ENCODE measurements at places on chromosomes 7 and 10.

DNA sequence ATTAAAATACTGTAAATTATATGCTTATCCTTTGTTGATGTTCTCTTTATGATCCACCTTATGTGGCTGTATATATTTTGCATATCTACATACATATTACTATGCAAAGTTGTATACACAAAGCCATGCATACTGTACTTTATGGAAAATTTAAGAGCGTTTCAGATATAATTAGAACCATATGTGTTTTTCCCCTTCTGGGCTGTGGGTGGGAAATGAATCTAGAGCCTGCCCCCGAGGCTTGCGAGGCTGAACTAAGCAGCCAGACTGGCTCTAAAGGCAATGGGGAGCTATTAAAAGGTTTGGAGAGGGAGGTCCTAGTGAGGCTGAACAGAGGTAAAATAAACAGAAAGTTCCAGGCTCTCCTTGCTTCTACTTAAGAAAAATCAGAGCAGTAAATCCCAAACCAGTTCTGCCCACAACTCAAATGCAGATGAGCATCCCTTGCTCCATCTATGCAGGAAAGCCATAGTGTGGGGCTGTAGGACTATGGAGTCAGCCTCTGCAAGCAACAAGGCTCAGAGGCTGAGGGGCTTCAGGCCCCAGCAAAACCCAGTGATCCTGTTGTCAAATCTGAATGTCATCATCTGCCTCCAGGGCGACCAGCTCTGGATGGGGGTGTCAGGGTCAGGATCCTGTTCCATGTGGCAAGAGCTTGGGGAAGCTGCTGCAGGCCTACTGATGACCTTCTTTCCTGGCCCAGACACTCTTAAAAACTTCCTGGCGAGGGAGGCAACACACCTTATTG, 14.1 kb upstream of the DDIT4 start:
- peak overlapping the region; percentile 79 for H3K4me3 ChIP-seq
- H3K4me1 ChIP-seq = peaks cover 55% of the 10 kb centered on the region
- no peaks in the 10 kb centered on the region for H3K27me3 ChIP-seq
- peak overlapping the region; percentile 56 for H3K27ac ChIP-seq

- no peak overlapping the region for H3K27ac ChIP-seq
- peaks cover 4% of the 10 kb centered on the region for H3K27me3 ChIP-seq
- no peak for DNase-seq
- H3K36me3 ChIP-seq = no peaks in the 10 kb centered on the region
- H3K4me1 ChIP-seq = no peaks in the 10 kb centered on the region
These were observed 94.1 kb downstream of the TCF7L2 start for GRCh38 chr10:113044016-113044755.

- no peak overlapping the region for H3K4me3 ChIP-seq
- peaks cover 4% of the 10 kb centered on the region for H3K4me1 ChIP-seq
- H3K36me3 ChIP-seq = peaks cover 17% of the 10 kb centered on the region
- DNase-seq = no peak
- no peaks in the 10 kb centered on the region for H3K27me3 ChIP-seq
These were observed 179.9 kb downstream of the SFMBT2 start for GRCh38 chr10:7230951-7231350.

DNA sequence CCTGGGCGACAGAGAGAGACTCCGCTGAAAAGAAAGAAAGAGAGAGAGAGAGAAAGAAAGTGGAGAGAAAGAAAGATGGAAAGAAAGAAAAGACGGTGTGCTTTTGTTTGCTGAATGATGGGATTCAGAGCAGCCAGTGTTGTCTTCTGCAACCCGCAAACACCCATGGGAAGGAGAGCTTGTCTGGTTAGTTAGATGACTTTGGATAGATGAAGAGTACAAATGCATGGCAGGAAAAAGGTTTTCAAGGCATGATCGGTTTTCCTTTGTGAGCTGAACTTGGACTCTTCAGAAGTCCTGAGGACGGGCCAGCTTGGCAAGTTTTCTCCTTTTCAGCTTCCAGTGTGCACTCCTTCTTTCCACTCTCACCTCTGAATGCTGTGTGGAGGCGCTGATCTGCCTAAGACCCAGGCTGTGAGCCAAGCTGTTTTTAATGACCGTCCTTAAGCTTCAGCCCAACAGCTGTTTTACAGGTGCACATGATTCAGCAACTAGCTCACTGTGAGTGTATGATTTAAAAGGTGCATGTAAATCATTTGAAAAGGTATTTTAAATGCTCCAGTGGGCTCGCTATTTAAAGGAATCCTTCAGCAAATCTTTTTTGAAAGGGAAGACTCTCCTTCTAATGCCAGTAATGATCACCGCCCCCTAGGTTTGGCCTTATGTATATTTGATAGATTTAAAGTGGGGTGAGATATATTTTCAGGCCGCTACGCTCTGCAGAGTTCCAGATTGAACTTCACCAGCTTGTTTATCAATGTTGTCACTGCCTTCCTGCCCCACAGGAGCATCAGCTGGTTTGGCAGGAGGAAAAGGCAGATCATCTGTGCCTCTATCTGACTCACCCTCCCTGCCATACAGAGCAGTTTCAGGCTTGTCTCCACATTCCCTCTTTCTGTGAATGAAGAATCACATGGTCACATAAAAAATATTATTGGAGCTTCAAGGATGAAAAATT, 115.0 kb downstream of the PLXDC2 start:
- no peak overlapping the region for H3K27ac ChIP-seq
- H3K36me3 ChIP-seq = no peaks in the 10 kb centered on the region
- no peaks in the 10 kb centered on the region for H3K27me3 ChIP-seq
- DNase-seq = no peak

- no peak for DNase-seq
- H3K4me1 ChIP-seq = peaks cover 18% of the 10 kb centered on the region
- H3K27me3 ChIP-seq = peaks cover 50% of the 10 kb centered on the region
These were observed 434.4 kb upstream of the MGMT start for GRCh38 chr10:129032372-129033313.

DNA sequence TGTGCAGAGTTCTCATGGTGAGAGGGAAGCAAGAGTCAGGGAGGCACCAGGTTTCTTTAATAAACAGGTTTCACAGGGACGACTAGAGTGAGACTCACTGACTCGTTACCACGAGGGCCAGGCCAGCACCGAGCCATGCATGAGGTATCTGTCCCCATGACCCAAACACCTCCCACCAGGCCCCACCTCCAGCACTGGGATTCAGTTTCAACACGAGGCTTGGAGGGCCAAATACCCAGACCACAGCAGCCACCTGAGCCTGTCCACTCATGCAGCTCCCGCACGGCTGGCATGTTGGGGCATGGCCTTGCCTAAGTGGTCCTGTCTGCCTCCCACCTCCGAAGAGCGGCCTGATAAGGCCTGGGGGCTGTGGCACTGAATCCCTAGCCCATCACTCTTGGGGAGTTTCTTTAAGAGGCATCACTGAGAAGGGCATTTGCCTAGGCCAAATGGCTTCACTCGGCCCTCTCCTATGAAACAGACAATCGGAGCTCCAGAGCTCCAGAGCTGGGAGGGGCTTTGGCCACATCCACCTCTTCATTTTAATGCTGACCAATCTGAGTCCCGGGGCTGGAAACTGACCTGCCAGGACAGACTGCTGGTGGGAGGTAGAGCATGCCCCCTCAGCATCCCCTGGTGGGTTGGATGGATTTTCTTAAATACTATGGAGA, 157.8 kb downstream of the DNAJB6 start:
- no peak overlapping the region for H3K27ac ChIP-seq
- H3K36me3 ChIP-seq = no peaks in the 10 kb centered on the region
- H3K4me3 ChIP-seq = no peak overlapping the region
- H3K27me3 ChIP-seq = peaks cover 10% of the 10 kb centered on the region

DNA sequence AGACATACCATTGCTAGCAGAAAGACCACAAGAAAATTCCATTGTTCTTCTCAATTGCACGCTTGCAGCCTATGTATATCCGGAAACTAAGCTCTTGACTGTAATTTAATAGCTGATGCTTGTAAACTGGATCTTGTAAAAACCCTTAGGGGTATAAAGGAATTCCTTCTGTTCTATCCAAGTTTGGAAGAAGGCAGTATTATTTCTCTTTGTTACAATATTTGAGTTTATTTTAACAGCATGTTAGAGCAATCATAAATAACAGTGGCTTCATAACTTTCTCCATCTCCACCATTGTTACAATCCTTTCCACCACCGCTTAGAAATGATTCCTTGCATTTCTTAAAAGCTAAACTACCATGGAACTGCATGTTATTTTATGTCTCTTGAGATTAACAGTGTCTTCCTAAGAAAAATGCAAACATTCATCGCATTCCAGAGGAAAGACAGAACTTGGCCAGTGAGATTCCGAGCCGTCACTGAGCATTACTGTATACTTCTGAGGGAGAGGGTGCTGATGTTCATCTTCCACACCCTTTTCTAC, 92.5 kb downstream of the TRIL start:
- no peak overlapping the region for H3K4me3 ChIP-seq
- no peak for DNase-seq

DNA sequence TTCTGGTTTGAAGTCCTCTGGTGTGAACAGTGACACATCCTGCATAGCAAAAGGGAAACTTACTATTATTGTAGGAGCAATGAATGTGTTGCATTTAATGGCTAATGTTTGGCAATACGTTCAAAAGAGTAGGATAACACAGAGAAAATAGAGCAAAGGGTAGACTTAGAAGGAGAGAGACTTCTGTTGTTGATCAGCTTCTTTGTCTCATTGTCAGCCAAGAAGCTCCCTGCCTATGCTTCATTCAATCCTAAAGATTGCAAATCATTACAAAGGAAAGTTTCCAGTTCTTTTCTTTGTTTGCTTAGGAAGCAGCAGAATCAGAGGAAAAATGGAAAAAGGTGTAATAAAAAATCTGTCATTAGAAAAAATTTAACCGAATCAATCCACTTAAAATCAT, 7.9 kb upstream of the TSPAN13 start:
- no peaks in the 10 kb centered on the region for H3K36me3 ChIP-seq
- no peaks in the 10 kb centered on the region for H3K27me3 ChIP-seq
- H3K4me3 ChIP-seq = no peak overlapping the region
- peaks cover 2% of the 10 kb centered on the region for H3K4me1 ChIP-seq
- DNase-seq = no peak

DNA sequence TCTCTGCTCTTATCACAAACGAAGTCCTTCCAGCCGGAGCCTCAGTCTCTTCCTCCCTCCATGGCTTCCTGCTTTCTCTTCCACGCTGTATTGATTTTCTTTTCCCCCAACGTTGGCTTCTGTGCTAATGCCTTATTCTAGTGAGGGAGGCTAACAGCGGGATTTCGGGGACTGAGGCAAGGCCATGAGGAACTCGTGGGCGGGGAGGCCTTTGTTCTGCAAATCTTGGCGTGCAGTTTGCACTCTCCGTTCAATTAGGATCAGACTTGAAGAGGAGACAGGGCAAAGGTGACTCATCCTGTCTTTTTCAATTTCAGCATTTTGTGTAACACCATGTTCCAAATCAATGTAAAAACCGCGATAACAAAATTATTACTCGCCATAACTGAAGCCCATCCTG, 25.3 kb downstream of the EN2 start:
- peaks cover 41% of the 10 kb centered on the region for H3K27me3 ChIP-seq
- peak overlapping the region; percentile 22 for H3K4me3 ChIP-seq
- DNase-seq = no peak
- no peaks in the 10 kb centered on the region for H3K4me1 ChIP-seq
- H3K36me3 ChIP-seq = no peaks in the 10 kb centered on the region
- H3K27ac ChIP-seq = no peak overlapping the region

GRCh38 chr7:29879609-29880008, 73.3 kb downstream of the WIPF3 start:
- H3K27me3 ChIP-seq = peaks cover 22% of the 10 kb centered on the region
- H3K4me1 ChIP-seq = peaks cover 13% of the 10 kb centered on the region
- no peaks in the 10 kb centered on the region for H3K36me3 ChIP-seq

GRCh38 chr10:99358101-99358500, 28.9 kb downstream of the CNNM1 start:
- no peak overlapping the region for H3K4me3 ChIP-seq
- no peak overlapping the region for H3K27ac ChIP-seq
- no peaks in the 10 kb centered on the region for H3K4me1 ChIP-seq
- no peak for DNase-seq
- no peaks in the 10 kb centered on the region for H3K36me3 ChIP-seq
- H3K27me3 ChIP-seq = peaks cover 9% of the 10 kb centered on the region

DNA sequence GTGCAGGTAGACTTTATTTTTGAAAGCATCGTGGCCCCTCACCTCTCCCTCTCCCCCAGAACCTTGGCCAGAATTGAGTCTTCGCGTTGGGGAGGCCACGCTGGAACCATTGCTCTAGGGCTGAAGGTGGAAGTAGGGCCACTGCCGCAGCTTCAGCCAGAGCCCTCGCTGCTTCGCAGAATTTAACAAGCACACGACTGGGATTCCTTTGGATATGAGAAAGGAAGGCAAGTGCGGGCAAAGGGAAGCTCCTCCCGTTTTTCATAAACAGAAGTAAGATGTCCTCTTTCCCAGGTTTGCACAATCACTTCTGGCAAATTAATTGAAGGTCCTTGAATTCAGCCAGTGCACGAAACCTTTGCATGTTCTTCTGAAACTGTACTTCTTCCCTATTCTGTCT, 168.1 kb downstream of the CCDC3 start:
- H3K36me3 ChIP-seq = peaks cover 5% of the 10 kb centered on the region
- H3K27me3 ChIP-seq = no peaks in the 10 kb centered on the region
- H3K27ac ChIP-seq = no peak overlapping the region
- no peak overlapping the region for H3K4me3 ChIP-seq
- no peaks in the 10 kb centered on the region for H3K4me1 ChIP-seq

- no peak overlapping the region for H3K27ac ChIP-seq
- no peaks in the 10 kb centered on the region for H3K36me3 ChIP-seq
- H3K4me1 ChIP-seq = no peaks in the 10 kb centered on the region
- no peak for DNase-seq
These were observed 112.3 kb downstream of the HGF start for GRCh38 chr7:81657551-81657950.

DNA sequence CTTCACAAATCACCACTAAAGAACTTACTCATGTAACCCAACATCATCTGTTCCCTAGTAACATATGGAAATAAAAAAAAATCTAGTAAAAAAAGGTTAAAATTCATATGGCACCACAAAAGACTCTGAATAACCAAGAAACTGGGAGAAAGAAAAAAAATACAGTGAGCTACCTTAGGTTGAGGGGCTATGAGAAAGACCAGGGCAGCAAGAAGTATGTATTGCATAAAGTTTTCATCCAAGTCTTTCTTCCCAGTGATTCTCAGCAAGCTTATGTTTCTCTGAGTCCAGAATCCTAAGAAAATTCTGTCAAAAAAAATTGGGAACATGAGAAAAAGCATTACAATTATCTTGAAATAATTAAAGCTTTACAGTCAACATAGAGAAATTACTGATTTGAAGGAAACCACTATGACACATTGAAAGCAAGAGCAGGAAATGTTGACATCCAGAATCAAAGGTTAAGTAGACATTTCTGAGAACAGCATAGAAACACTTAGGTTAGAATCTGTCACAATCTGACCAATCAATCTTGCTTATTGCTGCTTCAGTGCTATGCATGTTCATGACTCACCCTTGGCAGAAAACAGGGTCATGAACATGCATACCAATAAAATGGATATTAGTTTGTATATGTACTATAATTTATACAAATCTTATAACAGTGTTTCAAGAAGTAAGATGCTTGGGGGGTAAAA, 494.0 kb upstream of the POT1 start:
- no peaks in the 10 kb centered on the region for H3K36me3 ChIP-seq
- no peaks in the 10 kb centered on the region for H3K27me3 ChIP-seq
- H3K4me1 ChIP-seq = no peaks in the 10 kb centered on the region
- no peak overlapping the region for H3K27ac ChIP-seq
- H3K4me3 ChIP-seq = no peak overlapping the region
- DNase-seq = no peak
